ENCODE measurements at places on chromosomes 5 and 9.

DNA sequence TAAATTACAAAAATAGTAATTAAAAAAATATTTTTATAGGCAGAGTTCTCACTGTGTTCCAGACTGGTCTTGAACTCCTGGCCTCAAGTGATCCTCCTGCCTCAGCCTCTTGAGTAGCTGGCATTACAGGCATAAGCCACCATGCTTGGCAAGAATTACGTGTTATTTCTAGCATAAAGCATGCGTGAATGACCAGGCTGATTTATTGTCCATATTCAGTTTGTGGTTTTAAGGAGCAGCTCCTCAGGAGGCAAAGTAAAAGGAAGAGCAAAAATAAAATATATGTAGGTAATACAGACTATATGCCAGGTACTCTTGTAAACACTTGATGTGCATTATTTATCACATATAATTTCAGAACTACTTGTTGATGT, 7.1 kb upstream of the CD180 start:
- H3K4me1 ChIP-seq, result peaks cover 58% of the 10 kb centered on the region
- no peaks in the 10 kb centered on the region for H3K27me3 ChIP-seq
- no peaks in the 10 kb centered on the region for H3K36me3 ChIP-seq
- H3K27ac ChIP-seq, result no peak overlapping the region
- DNase-seq, result no peak
- H3K4me3 ChIP-seq, result no peak overlapping the region

GRCh38 chr9:82206946-82207345, 218.4 kb downstream of the SPATA31D1 start:
- no peaks in the 10 kb centered on the region for H3K4me1 ChIP-seq
- DNase-seq, result no peak
- no peaks in the 10 kb centered on the region for H3K36me3 ChIP-seq
- no peak overlapping the region for H3K27ac ChIP-seq
- no peak overlapping the region for H3K4me3 ChIP-seq

GRCh38 chr5:149749481-149750365, 19.6 kb downstream of the PPARGC1B start:
- no peaks in the 10 kb centered on the region for H3K36me3 ChIP-seq
- H3K27ac ChIP-seq, result no peak overlapping the region
- DNase-seq, result no peak
- no peaks in the 10 kb centered on the region for H3K4me1 ChIP-seq
- H3K4me3 ChIP-seq, result no peak overlapping the region
- H3K27me3 ChIP-seq, result no peaks in the 10 kb centered on the region

- no peaks in the 10 kb centered on the region for H3K27me3 ChIP-seq
- no peak overlapping the region for H3K27ac ChIP-seq
- H3K36me3 ChIP-seq, result no peaks in the 10 kb centered on the region
- no peak overlapping the region for H3K4me3 ChIP-seq
These were observed 51.4 kb upstream of the OLFM1 start for GRCh38 chr9:135035781-135036760.

- no peak overlapping the region for H3K4me3 ChIP-seq
- peaks cover 16% of the 10 kb centered on the region for H3K4me1 ChIP-seq
- no peaks in the 10 kb centered on the region for H3K27me3 ChIP-seq
- no peaks in the 10 kb centered on the region for H3K36me3 ChIP-seq
- no peak for DNase-seq
These were observed 222.2 kb downstream of the AOPEP start for GRCh38 chr9:94948567-94949235.

- no peak overlapping the region for H3K27ac ChIP-seq
- no peak for DNase-seq
- no peaks in the 10 kb centered on the region for H3K36me3 ChIP-seq
- no peaks in the 10 kb centered on the region for H3K27me3 ChIP-seq
- no peaks in the 10 kb centered on the region for H3K4me1 ChIP-seq
These were observed 174.3 kb downstream of the PAPPA start for GRCh38 chr9:116327701-116328405.

DNA sequence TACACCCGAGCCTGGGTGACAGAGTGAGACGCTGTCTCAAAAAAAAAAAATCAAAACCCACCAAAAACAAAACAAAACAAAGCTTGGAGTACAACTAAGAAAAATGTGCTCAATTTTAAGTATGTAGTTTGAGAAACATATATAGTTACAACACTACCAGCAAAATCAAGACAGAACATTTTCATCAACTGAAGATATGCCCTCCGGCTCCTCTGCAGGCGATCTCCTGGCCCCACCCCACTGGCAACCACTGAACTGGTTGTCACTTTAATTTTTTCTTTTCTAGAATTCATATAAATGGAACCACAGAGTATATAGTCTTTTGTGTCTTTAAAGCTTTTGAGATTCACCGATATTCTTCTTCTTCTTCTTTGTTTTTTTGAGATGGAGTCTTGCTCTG, 35.0 kb downstream of the CNOT8 start:
- H3K36me3 ChIP-seq, result peaks cover 71% of the 10 kb centered on the region
- H3K4me1 ChIP-seq, result no peaks in the 10 kb centered on the region
- no peaks in the 10 kb centered on the region for H3K27me3 ChIP-seq
- no peak overlapping the region for H3K4me3 ChIP-seq

Measured in effector memory CD4-positive, alpha-beta T cell (primary cell).